Naive thymus-derived CD8-positive, alpha-beta T cell (primary cell): ENCODE measurements at places on chromosomes 4 and X.

DNA sequence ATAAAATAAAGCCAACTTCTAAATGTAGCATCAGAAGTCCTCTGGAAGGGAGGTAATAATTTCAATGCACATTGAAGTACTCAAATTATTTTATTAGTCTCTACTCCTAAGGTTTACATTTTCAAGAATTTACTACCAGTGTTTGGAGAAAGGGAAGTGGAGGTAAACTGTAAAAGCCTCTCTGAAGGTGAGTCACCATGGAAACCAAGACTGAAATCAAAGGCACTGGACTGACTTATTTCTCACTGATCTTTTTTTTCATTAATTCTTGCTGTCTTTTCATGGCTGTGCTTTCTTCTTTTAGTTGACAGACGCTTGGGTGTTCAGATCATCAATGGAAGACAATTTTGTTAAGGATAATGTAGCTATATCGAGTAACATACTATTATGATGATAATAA lies 9.7 kb downstream of the SLC39A8 start:
- DNase-seq, result peak; percentile 20

DNA sequence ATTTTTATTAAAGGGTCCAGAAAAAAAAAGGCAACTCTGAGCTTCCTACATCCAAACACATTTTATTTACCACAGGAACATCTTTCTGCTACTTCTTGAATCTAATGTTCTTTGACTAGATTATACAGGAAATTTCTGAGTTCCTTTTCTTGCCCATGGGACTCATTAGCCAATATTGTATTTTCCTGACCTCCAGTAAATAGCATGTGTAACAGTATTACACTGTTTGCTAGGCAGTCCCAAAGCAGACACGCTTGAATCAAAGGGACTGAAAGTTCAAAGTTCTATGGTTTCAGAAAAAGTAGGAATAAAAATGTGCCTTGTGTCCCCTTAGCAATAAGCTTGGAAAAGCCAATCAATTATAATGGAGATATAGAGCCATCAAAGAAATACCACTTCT lies 57.4 kb downstream of the MOSPD2 start:
- no peak for DNase-seq

- no peak for DNase-seq
These were observed 32.7 kb upstream of the CRMP1 start for GRCh38 chr4:5925419-5926200.

- no peak for DNase-seq
These were observed 1130.9 kb upstream of the PRKX start for GRCh38 chrX:4844376-4844775.

DNA sequence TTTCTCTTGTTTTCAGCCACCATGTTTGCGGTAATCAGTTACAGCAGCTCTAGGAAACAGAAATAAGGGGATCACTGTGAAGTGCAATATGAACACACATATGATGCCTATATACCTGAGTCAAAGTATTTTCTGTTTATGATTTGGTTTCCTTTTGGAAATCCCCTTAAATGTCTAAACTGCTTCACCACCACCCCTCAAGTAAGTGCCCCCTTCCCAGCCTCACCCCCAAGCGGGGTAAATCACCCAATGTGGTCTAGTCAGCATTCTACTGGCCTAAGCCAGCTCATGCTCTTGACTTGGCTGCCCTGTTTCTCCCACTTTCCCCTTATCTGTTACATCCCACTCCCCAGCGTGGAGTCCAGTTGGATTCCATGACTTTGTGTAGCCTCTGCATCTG lies 176.5 kb downstream of the QDPR start:
- no peak for DNase-seq

DNA sequence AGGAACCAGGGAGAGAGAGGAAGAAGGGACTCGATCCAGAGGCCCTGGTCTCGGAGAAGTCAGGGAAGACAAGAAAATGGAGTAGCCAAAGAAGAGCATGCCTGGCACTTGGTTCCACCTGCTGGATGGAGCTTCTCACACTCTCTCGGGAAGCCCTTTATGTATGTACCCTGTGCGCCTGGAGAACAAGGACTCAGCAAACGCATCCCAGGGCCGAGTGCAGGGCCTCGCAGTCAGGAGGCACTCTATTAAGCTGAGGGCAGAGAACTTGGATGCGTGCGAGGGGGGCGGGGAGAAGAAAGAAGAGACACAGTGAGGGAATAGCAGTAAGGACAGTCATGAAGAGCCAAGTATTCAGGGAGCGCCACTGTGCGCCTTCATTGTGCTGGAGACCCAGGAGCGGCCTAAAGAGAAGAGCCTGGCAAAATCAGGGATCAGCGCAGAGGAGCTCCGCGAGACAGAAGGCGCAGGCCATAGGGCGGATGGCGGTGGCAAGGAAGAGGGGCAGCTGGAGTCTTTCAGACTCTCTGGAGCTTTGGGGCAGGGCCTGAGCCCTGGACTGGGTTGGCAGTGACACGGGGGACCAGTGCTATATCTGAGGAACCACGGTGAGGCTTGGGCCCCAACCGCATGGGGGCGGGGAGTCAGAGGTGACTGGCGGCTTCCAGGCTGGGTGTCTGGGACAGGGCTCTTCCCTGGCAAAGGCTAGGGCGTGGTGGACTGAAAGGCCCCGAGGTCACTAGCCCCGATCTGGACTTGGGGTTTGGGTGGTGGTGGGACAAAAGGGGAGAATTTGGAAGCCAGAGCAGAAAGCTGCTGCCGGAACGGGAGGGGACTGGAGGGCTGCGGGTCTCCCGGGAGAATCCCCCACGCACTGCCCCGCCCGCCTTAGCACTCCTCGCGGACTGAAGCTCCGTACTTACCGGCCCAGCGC lies 1.9 kb upstream of the SEPTIN6 start:
- DNase-seq, result no peak

GRCh38 chrX:12890467-12890866 lies 16.0 kb upstream of the TLR8 start:
- no peak for DNase-seq

DNA sequence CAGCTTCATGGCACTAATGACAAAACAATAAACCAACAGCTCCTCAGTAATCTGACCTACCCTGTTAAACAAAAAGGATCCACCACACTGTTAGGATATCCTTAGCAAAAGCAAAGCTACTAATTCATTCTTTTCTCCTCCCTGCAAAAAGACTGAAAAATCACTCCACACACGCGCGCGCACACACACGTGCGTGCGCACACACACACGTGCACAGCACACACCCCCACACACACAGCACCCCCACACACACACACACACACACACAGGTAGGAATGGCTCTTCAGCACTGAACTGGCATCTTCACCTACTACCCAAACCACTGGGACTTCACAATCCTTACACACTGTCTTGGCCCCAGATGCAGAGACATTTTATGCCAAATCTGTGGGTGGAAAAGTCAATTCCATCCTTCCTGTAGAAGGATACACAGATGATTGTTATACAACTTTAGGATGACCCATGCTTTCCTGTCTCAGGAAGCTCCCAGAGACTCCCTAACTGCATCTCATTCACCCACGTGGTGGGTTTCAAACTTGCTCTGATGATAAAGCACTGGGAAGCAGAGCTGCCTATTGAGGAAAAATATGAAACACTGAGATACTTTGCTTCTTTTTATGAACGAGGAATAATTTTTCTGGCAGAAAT lies 102.5 kb downstream of the TSPAN5 start:
- no peak for DNase-seq

GRCh38 chr4:142405021-142405694 lies 440.9 kb downstream of the INPP4B start:
- DNase-seq, result peak; percentile 9

DNA sequence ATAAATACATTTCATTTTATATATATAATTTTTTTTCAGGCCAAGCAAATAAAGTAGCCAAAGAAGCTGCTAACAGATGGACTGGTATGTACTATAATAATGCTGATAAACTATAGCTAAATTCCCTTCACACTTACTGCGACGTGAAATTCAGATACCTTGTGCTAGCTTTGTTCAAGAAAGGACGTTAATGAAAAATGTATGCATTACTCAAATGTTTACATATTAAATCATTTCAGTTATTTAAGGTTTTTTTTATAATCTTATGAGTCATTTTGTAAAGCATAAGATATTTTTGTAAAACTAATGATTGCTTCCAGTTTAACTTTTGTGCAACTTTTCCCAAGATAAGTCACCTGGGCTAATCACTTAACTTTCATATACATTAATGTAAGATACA lies 57.2 kb upstream of the TMEM131L start:
- no peak for DNase-seq

GRCh38 chr4:1713003-1713851 lies 1.1 kb upstream of the SLBP start:
- no peak for DNase-seq

GRCh38 chr4:79049840-79050540 lies 110.8 kb upstream of the PAQR3 start:
- DNase-seq, result no peak

GRCh38 chrX:135421932-135422809 lies at the start of gene SMIM10L2A:
TSS of gene SMIM10L2A (plus strand) at chrX:135421944. CDS start at chrX:135422132, 188 bp downstream.
- DNase-seq, result no peak

- no peak for DNase-seq
These were observed 28.1 kb downstream of the KIT start for GRCh38 chr4:54685810-54686209.
